ENCODE measurements at places on chromosomes 3 and 15.

GRCh38 chr3:77342688-77343087 lies 302.8 kb downstream of the ROBO2 start:
- no peak for DNase-seq

DNA sequence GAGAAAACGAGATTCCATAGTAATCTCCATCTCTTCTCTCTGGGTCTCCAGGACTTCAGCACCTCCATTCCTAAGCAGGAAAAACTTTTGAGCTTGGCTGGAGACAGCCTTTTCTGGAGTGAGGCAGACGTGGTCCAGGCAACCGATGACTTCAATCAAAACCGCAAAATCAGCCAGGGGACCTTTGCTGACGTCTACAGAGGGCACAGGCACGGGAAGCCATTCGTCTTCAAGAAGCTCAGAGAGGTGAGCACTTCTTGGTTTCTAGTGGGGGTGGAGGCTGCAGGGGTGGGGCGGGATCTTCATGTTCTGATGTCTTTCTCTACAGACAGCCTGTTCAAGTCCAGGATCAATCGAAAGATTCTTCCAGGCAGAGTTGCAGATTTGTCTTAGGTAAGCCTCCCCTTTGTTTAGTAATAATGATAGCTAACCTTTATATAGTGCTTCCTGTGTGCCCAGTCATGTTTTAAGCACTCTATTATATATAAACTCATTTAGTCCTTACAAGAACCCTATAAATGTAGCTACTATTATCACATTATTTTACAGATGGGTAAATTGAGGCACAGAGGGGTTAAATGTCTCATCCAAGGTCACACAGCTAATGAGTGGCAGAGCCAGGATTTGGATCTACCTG lies 35.0 kb upstream of the TATDN2 start:
- no peak for DNase-seq

DNA sequence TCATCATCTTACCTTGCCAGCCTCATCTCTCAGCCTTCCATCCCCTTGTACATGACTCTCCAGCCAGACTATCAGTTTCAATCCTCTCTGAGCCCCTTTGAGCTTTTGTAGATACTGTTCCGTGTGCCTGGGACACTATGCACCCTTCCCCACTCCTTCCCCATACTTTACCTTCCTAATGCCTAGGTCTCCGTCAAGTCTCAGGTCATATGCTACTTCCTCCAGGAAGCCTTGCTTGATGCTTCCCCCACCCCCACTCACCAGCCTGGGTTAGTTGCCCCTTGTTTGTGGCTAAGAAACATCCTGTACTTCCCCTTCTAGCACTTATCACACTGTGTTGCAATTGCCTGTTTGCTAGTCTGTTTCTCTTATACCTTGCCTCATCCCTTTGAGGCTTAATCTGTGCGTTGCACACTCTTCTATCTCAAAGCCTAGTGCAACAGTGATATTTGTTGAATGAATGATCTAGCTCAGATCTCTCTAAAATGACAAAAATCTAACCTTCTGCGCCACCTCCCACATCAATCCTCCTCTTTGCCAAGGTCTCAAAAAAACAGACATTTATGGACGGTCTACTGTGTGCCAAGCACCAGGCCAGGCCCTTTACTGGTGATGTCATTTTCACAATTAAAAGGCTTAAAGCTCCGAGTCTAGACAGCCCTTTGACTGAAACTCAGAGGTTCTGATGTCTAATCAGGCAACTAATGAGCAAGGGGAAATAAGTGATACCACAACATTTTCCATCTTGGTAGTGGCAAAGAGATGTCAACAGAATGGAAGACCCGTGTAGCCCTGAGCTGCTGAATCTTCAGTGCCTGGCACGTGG lies 6.5 kb upstream of the USP3 start:
- peak; percentile 52 for DNase-seq

DNA sequence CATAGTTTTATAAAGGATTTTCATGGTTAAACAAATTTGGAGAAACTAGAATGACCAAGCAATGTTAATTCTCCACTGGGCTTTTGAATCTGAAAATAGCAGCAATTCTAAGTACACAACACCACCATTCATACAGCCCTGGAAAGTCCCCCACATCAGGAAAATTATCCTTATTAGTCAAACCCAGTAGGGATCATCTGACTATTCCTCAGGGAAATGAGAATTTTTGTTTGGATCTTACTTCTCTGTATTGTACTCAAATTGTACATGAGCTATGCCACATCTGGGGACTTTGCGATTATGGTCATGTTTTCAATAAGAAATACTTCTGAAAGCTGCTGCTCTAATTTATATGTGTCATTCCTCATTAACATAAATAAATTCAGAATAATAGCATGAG lies 46.0 kb downstream of the RARB start:
- no peak for DNase-seq

DNA sequence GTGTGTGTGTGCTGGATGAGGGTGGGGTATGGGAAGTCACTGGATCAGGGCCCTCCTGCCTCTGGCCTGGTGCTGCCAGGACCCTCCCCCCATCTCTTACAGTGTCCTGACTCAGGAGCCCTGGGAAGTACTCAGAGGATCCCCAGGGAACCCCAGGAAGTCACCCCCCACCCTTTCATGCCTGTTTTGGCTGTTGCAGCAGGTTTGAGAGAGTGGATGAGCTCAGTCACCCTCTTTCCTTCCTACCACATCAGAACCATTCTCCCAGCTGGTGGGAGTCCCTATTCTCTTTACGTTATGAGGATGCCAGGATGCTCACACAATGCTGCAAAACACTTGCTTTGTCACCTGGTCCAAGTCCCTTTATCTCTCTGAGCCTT lies 59.0 kb downstream of the BDH1 start:
- DNase-seq = no peak

GRCh38 chr15:39260791-39261190 lies 320.1 kb upstream of the THBS1 start:
- no peak for DNase-seq

DNA sequence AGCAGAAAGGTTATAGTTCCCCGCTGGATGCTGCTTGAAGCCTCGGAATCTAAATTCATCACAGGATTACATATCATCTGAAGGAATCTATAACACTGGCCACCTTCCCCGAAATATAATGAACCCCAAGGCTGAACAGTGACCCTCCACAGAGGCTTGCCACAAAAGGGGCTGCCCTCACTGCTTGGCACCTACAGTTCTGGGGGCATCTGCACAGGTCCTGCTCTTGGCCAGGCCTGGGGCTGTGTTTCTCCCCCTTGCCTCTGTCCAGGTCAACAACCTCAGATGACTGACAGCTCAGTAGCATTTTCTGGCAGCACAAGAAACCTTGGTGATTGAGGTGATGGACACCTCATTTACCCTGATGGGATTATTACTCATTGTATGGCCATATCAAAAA lies 1.5 kb upstream of the ADAMTS17 start:
- no peak for DNase-seq

DNA sequence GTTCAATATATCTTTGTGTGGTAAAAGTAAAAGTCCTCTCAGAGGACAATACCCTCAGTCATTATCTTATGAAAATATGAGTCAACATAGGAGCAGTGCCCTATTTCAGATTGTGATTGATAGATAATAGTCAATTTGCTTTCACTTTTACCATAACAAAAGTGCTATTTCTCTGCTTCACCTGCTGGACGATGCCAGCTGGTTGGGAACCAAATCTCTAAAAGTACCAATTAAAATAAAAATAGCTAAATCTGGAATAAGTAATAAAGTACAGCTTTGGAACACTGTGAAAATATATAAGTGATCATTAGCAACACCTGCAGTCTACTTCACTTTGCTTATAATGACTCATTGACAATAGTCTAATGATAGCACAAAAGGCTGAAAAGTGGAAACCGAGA lies 390.3 kb upstream of the AGTR1 start:
- no peak for DNase-seq

DNA sequence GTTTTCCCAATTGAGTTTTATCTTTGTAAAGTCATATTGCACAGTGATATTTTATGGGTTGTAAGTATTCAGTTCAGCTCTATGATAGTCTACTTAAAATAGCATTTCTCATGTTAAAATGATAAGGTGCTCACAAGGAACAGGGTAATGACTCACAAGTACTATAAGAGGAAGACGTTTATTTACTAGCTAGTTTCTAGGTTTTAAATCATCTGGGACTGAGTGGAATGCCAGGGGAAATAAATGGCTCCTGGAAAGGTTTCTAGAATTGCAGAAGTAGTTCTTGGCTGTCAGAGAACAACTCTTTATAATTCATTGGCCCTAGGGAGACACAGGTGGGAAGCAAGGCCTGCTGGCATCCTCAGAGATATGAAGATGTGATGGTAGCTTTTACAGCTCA lies 112.8 kb downstream of the CHDH start:
- no peak for DNase-seq

DNA sequence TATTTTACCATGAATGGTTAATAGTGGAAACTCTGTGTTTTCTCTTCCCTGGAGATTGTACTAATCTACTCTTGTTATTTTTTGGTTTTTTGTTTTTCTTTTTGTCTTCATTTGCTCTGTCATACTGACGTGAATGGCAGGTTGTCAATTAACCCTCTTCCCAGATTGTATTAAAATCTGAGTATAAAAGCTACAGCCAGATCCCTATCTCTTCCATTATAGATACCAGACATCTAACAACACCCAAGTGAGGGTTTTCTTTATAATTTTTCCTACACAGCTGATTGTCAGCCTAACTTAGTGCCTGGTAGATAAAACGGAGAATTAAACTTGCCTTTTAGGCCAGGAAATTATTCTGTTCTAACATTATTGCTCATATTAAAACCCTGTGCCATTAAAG lies 162.6 kb downstream of the IL5RA start:
- no peak for DNase-seq
